ENCODE measurements at places on chromosomes 16 and 17. TPM values are rescaled to one million over a fixed set of nuclear protein-coding genes. Genes with fewer than 3 reads are reported as not detected.

The SNAI3 gene
- total RNA-seq, result 1.8 TPM

The CUEDC1 gene
- total RNA-seq, result 36.9 TPM

The SLC12A3 gene
- total RNA-seq, result not detected

The MYADML2 gene
- not detected for total RNA-seq

The UBTF gene
- total RNA-seq, result 108 TPM
